ENCODE measurements at places on chromosomes 5 and 9. TPM values are rescaled to one million over a fixed set of nuclear protein-coding genes. Genes with fewer than 3 reads are reported as not detected.

Gene LCN1
- total RNA-seq, result not detected

Gene KIF12
- total RNA-seq, result not detected

Gene PJA2
- 70.5 TPM for total RNA-seq

Gene C5orf34
- total RNA-seq, result 0.40 TPM

Gene TNPO1
- 61.2 TPM for total RNA-seq

Gene LIFR
- 53.2 TPM for total RNA-seq

Gene NIPAL4
- total RNA-seq, result not detected
